ENCODE measurements at places on chromosomes 13 and 19. TPM values are rescaled to one million over a fixed set of nuclear protein-coding genes. Genes with fewer than 3 reads are reported as not detected.

The MEIS3 gene
- 11.2 TPM for total RNA-seq

The PLVAP gene
- total RNA-seq: 0.41 TPM

The TNNT1 gene
- 39.0 TPM for total RNA-seq

The LHB gene
- total RNA-seq: not detected

The TSHZ3 gene
- not detected for total RNA-seq

The CYP2A6 gene
- not detected for total RNA-seq

The DCLK1 gene
- total RNA-seq: not detected

The KL gene
- total RNA-seq: not detected
